ENCODE measurements at places on chromosomes 2 and 18. TPM values are rescaled to one million over a fixed set of nuclear protein-coding genes. Genes with fewer than 3 reads are reported as not detected.
A peak's percentile ranks its signal among the peaks of the same experiment; 100 is the strongest.

The SCN1A gene
- total RNA-seq, result not detected

DNA sequence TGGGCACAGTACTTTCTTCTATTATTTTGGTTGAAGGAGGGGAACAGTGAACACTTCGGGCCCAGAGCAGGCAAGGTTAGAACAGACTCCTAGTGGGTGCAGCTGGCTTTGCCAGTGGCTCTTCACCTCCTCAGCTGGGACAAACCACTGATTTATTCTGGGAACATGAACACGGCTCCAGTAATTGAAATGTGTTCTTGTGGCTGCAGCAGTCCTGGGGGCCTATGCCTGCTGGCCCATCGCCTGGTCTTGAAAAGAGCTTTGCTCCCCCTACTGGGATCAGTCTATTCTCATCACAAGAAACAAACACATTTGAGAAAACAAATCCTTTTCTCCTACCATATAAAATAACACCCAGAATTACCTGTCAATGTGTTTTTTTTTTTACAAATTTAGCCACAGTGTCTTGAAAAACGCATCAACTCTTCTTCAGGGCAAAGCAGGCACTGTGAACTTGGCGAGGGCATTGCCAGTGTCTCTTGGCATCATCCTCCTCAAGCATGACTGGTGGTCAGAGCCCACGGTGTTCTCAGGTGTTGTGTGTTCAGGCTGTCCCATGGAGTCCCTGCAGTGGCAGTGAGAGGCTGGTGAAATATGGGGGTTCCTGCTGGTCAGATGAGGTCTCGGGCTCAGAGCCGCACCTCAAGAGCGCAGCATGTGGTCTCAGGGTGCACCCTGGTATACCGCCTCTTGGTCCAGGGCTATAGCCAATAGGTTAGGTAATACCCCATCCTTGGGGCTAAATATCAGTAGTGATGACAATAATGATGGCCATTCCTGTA, 51.3 kb downstream of the RNF144A start:
- peak; percentile 16 for DNase-seq

DNA sequence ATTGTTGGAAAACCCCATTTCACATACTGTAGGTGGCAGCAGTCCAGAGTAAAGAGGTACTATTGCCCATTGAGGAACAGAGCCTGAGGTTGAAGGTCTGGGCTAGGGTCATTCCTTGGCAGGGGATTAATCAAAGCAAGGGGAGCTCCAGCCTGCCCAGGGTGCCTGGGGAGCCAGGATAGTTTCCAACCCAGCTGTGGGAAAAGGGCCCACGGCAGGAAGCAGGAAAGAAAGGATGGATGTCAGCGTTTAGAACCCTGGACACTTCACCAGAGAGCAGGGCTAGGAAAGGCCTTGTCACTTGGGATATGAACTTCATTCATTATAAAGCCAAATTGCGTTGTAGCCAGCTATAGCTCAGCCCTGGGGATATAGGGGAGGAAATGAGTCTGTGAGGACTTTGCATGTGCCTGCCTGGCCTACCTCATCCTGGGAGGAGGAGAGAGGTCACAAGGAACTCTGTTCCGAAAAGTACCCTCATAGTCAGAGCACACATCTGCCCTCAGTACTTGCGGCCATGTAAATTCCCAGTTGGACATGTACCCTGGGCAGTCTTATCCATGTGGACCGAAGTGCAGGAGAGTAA, 140.2 kb upstream of the COPS8 start:
- DNase-seq, result no peak

The IHH gene
- not detected for total RNA-seq

- no peak for DNase-seq
Measured at GRCh38 chr2:70939001-70939838, 3.5 kb downstream of the ATP6V1B1 start.

The IKZF2 gene
- 47.2 TPM for total RNA-seq

Measured in thyroid gland (tissue), 4 donors.